ENCODE measurements at places on chromosomes 7 and 10.
A peak's percentile ranks its signal among the peaks of the same experiment; 100 is the strongest.

DNA sequence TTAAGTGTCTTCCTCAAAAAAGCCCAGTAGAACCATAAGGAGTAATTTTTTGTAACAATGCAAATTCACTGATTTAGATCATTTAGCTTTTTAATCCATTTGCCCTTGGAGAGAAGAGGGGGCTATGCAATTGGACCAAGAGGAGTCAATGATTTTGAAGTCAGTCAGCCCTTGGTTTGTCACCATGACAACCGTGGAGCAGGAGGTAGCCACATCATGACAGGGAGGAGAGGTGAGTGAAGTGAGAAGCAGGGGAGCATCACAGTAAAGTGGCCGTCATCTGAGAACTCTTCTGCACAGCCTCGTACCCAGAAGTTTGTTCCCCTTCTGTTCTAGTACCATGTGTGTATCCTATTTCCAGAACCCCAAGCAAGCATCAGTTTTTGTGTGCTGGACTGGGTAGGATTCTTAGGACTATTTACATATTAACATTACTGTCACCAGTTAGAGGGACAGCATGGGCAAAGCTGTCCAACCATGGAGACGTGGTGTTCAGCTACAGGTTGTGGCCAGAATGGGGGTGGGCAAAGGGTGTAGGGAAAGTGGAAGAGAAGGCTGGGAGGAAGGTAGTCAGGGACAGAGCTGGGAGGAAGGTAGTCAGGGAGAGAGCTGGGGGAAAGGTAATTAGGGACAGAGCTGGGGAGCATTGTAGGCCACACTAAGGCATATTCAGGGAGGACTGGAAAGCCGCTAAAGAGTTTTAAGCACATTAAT lies 13.1 kb downstream of the UBE3C start:
- no peak for DNase-seq

GRCh38 chr10:70774810-70775678 lies 10.1 kb downstream of the TBATA start:
- DNase-seq = no peak

DNA sequence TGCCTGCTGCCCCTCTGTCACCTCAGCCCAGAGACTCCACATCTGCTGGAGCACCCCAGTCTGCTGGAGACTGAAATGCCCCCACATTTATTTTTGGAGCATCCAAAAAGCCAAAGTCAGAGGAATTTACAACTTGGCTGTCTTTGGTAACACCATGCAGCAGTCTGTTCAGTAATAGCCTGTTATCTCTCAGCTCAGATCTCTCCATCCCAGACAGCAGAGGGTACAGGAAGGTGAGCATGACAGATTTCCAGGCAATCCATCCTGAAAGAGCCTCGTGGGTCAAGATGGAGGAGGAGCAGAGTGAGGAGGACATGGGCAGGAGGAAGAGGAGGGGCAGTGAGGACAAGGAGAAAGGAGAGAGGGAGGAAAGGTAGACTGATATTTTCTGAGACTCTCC lies 55.9 kb downstream of the GRID1 start:
- DNase-seq = no peak

- no peak for DNase-seq
These were observed 33.0 kb upstream of the GPR26 start for GRCh38 chr10:123633106-123633505.

GRCh38 chr7:118517275-118517674 lies 292.8 kb downstream of the ANKRD7 start:
- DNase-seq = no peak

DNA sequence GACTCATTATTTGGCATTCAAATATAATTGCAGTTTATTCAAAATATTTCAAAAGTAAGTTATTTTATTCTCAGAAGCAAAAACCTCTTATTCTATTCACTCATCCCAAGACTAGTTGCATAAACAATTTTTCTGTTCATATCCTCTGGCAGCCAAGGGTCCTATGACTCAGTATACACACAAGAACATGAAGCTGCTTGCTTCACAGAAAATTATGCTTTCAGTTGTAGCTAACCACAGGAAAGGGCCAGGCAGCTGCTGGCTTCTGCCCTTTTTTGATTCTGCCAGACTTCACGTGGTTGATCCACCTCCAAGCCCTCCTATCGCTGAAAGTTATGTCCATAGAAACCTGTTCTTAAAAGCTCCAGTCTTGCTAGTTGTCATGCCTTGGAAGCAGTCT lies 108.8 kb downstream of the ABCA13 start:
- no peak for DNase-seq

DNA sequence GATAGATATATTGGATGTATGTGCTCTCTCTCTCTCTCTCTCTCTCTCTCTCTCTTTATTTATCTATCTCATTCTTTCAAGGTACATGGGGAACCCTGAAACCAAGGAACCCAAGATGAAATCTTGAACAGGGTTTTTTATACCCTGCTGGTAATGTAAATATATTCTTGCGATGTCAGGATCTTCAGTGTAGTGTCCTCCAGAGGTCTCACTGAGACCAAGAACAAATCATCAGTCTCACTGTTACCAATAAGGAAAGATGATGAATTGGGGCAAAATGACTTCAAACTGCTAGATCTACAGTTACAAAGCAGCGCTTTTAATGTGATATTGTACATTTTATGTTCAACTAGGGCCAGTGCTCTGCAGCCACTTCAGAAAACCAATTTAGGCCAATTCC lies 423.5 kb downstream of the ANKRD7 start:
- no peak for DNase-seq

DNA sequence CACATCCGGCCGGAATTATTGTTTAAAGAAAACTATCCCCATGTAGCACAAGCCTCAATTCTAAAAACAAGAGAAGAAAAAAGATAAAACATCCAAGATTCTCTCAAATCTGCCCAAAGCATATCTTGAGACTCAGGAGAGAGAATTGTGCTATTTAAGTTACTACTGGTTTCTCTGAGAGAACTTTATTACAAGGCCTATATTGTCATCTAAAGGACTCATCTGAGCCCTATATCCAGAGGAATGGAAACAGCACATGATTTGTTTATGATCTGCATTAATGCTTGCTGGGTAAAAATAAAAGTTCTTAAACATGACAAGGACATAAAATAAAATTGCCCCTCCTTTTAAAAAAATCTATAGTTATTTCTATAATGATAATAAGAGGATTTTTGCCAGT lies 25.0 kb downstream of the LRRN3 start:
- DNase-seq = no peak

DNA sequence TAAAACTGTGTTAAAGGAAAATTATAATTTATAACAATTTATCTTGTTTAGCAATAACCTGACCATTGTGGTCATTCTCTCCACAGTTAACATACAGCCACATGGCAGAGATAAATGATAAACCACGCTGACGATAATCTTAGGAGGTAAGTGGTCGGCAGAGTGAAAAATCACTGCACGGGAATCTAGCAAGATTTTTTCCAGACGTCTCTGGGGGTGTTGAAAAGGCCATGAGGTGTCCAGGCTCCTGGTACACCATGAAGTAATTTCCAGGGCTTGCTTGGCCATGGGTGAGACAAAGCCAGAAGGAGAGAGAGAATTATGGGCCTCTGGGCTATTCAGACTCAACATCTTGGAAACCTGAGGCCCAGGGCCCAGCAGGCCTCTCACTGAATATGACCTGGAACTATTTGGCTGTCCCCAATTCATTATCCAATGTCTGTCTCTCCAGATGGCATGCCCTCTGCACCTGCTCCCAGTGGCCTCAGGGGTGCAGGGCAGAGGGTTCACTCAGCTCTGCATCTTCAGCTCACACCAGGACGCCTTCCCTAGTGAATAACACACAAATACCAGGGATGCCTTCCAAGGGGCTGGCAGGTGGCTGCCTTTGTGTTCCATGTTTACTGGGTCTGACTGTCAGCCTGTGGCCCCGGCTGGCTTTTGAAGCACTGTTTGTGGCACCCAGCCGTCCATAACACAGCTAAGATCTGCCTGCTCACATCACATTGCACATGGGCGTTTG lies 590.4 kb upstream of the PFKP start:
- peak; percentile 17 for DNase-seq

DNA sequence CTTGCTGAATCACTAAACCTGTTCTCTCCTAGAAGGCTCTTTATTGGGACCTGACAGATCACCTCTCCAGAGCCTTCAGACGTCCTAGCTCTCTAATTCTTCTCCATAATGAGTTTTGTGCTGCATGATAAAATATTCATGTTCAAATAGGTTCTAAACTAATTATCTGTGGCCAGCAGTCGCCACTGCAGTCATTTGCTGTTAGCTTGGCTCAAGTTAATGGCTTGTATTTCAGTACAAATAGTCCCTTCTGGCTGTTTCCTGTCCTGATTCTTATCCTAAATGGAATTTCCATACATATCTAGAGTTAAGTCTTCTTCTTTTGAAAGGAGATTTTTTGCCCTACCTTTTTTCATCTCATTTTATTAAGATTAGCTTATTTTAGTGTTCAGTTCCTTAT lies 303.2 kb downstream of the EXOC4 start:
- no peak for DNase-seq

- DNase-seq = no peak
These were observed 625.7 kb upstream of the KCND2 start for GRCh38 chr7:119647286-119647685.

GRCh38 chr7:2001601-2002442 lies 230.9 kb downstream of the MAD1L1 start:
- no peak for DNase-seq

DNA sequence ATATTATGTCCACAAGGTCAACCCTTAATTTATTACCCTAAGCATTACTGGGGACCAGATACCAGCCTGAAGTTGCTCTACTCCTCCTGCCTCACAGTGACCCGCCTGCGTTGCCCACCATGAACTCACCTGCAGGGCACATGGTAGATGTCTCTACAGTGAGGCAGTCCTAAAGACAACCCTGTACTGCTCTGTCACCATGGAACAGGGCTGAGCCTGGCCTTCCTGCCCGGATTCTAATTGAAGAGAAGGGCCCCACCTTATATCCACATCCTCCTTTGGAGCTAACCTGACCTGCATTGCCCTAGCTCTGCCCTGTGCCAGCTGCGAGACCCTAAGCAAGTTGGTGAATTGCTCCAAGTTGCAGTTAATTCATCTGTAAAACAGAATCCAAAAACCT lies 4.1 kb downstream of the SH3PXD2A start:
- DNase-seq = no peak

DNA sequence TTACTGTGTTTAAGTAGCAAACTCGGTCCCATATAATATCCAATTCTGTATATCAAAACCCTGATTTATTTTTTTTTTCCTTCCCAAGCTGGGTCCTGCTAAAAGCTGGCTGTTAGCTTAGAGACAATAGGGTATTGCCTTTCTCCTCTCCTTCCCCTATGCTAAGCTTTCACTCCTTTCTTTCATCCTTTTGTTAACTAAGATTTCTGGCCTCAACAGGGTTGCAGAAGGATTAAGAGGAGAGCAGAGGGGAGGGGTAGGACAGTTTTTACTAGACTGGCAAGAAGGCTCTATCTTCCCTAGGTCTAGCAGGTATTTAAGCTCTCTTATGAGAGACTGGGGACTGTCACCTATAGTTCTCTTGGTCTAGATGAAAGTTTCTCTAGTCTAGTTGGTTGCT lies 229.2 kb downstream of the KCND2 start:
- DNase-seq = no peak

- DNase-seq = no peak
These were observed 25.2 kb downstream of the ZNF775 start for GRCh38 chr7:150404172-150404804.

DNA sequence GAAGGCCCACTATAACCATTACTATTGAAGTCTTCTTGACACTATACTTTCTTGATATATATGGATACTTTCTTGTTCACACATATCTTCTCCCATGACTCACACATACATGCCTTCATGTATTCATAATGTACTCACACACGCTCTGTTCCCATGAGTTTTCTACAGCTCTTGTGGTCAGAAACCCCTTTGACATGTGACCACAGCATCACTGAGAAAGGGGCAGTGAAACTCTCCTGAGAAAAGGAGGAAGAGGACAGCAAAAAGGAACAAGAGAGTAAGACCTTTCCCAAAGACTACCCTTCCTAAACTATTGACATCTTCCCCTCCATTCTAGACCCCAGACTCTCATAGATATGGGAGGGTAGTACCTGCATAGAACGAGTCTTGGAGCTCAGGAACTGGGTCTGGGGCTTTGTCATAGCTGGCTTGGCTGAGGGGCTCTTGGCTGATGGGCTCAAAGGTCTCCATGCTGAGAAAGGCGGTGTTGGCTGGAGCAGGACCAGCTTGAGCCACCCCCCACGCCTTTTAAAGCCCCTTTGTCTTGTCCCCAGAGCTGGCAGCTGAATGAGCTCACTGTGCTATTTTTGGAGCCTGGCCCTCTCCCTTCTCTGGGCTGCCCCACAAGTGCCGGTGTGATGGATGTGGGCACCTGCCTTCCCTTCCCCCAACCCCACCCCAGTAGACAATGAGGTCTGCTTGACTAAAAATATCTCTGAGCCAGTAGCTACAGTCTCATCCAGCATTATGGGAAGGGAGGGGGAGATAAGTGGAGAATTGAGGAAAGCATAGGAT lies 5.1 kb downstream of the SYNPO2L start:
- no peak for DNase-seq

GRCh38 chr10:17196573-17196972 lies 4.9 kb downstream of the TRDMT1 start:
- no peak for DNase-seq

DNA sequence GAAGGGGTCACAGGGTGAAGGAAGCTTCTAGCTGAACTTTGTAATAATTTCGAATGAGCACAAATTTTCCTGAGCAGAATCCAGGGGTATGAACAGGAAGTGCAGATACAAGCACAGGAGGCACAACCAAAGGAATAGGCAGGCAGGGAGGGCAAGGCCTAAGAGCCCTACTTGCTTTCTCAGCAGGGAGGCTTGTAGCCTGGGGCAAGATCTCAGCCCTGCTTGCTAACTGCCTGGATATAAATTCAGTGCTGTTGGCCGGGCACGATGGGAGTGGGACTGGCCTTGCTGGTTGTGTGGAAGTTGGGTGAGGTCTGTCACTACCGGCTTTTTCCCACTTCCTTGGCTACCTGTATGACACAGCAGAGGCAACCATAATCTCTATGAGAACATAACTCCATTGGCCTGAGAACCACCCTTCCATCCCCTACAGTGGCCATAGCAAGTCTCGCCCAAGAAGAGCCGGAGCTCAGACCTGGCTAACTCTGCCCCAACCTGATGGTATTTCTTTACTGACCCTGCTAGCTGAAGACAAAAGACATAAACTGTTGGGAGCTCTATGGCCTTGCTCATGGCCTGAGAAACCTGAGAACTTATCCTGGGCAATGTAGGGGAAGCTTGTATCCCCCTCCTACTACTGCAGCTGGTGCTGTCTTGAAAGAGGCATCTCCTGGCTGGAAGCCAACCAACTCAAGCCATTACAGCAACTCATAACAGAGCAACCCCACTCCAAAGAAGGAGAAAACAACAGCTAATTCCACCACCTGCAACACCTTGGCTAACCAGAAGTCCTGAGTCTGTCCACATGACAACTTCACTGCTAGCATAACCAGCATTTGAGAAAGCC lies 27.6 kb downstream of the CLDN12 start:
- DNase-seq = no peak

DNA sequence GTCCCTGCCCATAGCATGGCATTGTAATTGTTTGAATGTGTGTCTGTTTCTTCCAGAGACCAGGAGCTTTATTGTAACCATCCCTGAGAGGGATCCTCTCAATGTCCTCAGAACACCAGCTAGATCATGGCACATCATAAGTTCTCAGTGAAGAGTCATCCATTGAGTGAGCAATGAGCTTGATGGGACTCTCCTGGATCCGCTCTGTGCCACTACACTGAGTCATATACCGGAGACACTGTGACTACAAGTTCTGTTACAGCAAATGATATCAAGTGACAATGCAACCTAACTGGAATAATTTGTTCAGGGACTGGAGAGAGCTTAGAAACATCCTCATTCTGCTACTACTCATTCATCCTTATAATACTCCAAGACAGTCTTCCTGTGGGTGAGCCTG lies 25.1 kb downstream of the MRPS24 start:
- no peak for DNase-seq

- DNase-seq = no peak
These were observed 128.8 kb upstream of the LYZL2 start for GRCh38 chr10:30758338-30758737.
